Small intestine (tissue), 16 donors: ENCODE measurements at places on chromosomes 2 and 18.

DNA sequence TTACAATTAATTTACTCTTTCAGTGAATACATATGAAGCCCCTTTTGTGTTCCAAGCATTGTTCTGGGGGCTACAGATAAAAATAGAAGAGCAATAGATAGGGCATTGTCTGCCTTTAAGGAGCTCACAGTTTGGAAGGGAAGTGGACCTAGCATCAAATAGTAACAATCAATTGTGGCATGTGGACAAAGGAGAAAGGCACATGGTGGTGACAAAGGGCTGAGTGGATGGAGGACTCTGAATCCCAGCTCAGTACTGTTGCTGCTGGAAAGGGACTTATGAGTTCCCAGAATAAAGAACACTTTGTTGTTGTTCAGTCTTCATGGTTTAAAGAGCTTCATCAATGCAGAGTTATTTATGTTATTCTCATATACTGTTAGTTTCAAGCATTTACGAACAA is 217.7 kb downstream of the HRH4 start:
- no peak for DNase-seq

DNA sequence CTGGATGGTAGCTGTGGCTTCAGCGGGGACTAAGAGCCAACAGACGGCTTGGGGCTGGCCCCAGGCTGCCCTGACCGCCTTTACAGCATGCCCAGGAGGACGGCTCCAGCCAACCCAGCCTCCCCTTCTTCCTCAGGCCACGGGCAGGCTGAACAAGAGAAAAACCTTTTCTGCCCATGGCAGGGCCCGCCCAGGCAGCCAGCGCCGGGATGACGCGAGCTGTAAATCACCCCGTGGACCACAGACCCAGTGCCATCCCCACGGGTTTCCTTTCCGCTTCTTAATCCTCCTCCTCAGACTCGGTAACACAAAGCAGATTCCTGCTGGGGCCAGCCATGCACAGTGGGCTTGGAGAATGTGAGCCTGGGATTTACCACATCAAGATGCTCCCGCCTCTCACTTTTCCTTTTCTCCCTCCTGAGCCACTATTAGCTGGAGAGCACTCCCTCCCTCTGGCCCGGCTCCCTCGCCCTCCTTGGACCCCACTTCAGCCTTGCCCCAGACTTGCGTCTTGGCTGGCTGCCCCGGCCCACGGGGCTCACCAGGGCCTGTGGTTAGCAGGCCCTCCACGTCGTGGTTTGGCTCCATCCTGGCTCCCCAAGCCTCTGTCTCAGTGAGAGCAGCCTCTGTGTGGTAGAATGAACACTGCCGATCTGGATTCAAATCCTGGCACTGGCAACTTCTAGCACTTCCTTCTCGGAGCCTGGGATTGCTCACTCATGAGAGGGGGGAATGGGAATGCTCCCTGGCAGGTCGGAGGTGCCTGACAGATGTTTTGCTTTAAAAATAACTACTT is 31.4 kb downstream of the ATOH8 start:
- DNase-seq = no peak

DNA sequence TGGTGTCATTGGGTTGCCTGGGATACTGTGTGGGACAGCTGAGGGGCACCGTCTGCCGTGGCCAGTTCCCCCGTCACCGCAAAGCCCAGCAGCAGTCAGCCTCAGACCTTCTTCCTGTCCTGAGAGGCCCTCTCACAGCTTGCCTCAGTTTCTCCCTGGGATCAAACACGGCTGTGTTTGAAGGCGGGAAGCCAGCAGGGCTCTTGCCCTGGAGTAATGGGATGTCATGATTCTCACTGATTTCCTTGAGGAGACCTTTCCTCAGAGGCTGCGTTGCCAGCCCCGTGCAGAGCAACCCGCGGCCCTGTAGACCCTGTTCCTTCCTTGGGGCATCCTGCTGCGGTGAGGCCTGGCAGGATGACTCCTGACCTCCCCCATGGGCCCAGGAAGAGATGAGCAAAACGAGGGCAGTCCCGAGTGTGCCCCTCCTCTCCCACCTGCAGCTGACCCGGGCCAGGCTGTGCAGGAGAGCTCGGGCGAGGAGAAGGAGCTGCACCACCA is 13.9 kb upstream of the NFATC1 start:
- DNase-seq = no peak

- DNase-seq = no peak
Measured at GRCh38 chr2:221836095-221836494, 264.0 kb upstream of the EPHA4 start.

DNA sequence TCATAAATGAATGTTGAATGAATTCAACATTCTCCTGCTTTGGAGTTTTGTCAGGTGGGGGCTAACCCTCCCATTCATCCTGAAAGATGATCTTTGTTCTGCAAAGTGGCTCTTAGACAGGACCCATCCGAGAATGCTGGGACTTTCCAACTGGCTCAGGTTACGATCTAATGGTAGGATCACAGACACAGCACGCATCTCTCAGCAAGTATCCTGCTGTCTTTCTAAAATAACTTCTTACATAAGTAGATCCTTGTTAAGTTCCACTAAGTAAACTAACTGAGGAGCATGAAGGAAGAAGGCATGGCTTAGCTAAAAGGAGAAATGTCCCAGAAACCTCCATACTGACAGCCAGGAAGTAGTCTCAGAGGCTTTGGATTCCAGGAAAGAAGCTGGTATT is 23.7 kb downstream of the CYP27A1 start:
- no peak for DNase-seq

- DNase-seq = no peak
Measured at GRCh38 chr18:26710470-26711096, 154.9 kb downstream of the AQP4 start.

DNA sequence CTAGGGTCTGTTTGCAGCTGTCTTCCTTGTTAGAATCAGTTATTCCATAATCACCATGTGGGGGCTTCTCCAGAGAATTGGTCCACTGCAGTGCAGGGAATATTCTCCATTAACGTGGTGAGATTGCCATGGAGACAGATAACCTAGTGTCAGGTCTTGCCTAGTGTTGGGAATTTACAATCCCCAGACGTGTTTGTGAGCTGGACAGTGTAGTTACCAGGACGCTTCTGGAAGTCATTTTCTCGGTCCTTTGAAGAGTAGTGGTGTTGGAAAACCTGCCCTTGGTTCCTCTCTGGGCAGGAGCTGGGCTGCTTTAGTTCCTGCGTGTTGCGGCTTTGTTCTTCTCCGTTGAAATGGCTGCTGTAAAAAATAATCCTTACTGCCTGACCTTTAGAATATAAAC is 68.8 kb upstream of the LYPD6B start:
- peak; percentile 6 for DNase-seq

DNA sequence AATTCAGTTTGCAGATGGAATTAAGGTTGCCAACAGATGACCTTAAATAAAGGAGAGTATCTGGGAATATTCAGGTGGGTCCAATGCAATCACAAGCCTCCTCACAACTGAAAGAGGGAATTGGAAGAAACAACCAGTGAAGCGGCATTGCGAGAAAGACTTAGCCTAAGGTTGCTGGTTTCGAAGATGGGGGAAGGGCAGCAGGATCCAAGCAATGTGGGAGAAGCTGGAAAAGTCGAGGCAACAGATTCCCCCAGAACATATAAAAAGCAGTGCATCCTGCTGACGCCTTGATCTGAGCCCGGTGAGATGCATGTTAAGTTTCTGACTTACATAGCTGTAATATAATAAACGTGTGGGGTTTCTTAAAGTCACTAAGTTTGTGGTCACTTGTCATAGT is 162.5 kb downstream of the NDUFA10 start:
- no peak for DNase-seq

- no peak for DNase-seq
Measured at GRCh38 chr2:239881031-239881471, 144.1 kb downstream of the NDUFA10 start.

- DNase-seq = no peak
Measured at GRCh38 chr2:136052369-136053362, 65.3 kb downstream of the CXCR4 start.

DNA sequence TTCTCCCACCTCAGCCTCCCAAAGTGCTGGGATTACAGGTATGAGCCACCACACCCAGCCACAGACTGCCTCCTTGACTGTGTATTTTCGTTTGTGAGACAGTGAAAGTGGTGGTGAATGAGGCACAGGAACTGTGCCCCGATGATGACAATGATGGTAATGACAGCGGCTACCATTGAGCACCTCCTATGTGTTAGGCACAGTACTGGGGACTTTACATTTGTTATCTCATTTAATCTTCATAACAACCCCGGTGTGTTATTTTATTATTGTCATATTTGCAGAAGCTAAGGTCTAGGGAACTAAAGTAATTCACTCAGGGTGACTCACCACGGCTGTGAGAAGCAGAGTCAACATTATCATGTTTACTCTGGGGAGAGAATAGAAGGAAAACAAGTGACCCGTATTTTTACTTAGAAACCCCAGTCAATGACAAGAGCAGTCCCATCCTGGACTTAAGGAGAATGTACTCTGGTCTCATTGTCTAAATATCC is 77.6 kb upstream of the ALPP start:
- peak; percentile 68 for DNase-seq

GRCh38 chr2:132951008-132951714 is 281.2 kb upstream of the LYPD1 start:
- DNase-seq = no peak

GRCh38 chr18:49051311-49051967 is 100.7 kb upstream of the SMAD7 start:
- peak; percentile 73 for DNase-seq

DNA sequence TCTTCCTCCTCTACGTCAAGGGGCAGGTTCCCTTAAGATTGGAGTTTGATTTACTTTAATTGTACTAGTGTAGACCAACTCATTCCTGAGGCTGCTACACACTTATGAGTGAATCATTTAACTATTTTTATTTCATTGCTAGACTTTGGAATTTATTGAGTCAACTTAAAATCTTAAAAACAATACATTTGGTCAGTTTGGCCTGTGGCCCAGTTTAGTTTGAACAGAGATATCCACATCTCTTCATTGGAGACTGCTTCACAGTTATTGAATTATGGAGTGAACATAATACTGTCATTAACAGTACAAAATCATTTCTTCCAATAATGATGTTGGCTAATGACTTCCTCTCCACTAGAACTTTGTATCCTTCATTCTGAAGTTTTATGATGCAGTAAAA is 34.5 kb upstream of the STPG4 start:
- DNase-seq = no peak

DNA sequence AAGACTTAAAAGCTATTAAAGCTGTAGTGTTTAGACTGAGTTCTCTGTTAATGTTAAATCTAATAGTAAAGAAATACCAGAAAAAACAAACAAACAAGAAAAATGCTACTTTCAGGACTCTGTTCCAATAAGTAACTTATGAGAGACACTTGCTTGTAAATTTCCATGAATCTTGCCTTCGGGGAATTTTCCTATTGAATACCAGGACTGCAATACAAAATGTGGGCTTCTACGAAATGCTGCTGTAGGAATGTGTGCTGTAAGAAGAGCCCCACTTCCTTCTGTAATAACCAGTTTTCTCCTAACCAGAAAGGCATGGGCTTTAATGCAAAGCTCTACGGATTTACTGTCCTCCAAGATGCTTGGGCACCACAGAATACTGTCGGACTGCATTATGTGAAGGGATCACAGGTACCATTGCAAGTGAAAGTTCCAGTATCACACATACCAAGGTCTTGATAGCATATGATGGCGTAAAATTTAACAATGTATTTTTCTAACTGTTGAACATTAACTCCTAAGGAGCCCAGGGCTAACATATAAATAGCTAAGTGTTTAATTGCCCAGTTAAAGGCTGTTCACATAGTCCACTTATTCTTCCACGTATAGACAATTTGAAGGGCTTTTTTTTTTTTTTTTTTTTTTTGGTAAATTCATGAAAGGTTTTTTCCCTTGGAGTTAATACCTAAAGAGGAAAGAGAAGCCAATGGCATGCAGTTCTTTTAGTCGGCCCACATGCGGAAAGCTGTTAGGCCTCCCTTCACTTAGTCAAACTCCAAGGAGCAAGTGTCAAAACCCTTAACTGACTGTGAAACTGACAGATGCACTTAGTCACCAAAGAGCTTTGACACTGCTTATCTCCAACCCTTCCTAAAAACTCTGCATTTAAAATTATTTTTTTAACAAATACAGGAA is 564.0 kb upstream of the POU3F3 start:
- no peak for DNase-seq

DNA sequence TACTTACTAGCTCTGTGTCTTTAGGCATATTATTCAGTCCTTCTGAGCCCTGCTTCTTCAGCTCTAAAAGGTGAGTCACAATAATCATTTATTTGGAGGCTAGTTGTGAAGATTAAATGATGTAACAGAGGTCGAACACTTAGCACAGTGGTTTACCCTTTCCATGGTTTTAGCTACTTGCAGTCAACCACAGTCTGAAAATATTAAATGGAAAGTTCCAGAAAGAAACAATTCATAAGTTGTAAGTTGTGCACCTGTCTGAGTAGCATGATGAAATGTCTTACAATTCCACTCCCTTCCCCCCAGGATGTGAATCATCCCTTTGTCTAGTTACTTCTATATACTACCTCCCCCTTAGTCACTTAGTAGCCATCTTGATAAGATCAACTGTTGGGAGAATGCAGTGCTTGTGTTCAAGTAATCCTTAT is 217.6 kb upstream of the THUMPD2 start:
- peak; percentile 32 for DNase-seq

DNA sequence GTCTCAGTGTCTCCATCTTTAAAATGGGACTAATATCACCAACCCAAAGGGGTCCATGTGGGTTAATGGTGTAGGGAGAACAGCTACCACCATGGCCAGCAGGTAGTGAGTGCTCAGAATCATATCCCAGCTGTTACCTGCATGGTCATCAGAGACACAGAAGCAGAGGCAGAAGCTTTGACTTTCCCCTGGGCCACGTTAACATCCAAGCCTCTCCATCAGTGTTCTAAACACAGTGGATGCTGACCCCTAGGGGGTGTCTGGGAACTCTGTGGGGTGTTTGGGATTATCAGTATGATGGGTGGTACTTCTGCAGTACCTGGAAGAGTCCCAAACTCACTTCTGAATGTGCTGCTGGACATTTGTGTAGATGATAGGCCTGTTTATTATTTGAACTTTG is 93.6 kb downstream of the GYPC start:
- DNase-seq = no peak

DNA sequence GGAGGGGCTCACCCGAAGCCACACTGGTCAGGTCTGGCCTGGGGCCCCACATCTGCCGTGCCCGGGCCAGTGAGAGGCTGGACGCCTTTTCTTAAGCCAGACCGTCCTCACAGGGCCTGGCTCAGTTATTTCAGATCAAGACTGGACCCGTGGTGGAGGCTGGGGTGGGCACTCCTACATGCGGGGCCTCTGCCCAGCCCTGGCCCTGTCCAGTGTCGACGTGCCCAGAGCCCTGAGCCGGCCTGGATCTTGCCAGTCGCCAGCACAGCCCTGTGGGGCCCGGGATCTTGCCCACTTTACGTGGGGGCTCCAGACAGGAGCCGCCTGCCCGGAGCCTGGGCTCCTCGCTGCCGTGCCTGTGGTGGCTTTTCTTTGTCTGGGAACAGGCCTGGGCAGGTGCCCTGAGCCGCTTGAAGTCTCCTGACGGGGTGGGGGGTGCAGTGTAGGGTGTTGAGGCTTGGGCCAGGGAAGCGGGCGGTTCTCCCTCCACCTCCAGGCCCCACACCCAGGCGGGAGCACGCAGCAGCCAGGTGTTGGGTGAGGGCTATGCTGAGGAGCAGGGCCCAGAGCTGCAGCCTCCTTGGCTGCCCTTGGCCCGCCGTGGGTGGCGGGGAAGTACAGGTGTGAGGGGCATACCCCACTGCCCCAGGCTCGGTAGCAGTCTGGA is 6.0 kb downstream of the GPC1 start:
- no peak for DNase-seq
